ENCODE measurements at places on chromosomes 1 and 21.

DNA sequence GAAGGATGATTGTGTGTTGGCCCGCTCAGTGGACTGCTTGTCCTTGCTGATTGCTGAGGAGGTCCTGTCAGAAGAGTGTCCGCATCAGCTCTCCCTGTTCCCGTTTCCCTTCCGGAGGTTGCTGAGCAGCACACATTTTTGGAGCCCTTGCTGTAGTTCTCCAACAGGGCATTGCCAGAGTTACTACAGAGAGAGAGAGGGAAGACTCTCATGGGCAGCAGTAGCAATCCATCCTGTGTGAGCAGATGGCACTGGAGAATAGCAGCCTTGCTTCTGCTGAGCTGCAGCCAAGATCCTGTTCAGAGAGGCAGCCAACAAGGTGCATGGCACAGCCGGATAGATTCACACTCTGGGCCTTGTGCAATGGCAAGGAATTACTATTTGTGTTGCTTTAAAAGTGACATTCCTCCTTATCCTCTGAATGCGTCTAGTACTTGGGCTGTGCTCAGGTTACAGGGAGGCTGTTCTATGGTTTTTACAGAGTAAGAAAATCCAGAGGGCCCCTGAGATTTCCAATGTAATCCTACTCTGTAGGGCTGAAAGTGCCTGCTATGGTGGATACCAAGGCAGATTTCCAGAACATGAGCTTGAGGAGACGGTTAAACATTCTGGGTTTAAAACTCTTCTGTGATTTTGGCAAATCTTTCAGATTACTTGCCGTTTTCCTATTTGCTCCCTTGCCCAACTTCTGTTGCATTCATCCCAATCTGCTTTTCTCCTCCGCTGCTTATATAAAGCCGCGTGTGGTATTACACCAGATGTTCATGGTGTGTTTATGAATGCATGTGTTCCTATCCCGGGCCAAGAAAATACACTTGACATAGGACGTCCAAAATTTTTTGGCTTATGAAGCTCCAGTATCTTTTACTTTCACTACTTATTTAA is 27.4 kb downstream of the AK4 start:
- DNase-seq: no peak

DNA sequence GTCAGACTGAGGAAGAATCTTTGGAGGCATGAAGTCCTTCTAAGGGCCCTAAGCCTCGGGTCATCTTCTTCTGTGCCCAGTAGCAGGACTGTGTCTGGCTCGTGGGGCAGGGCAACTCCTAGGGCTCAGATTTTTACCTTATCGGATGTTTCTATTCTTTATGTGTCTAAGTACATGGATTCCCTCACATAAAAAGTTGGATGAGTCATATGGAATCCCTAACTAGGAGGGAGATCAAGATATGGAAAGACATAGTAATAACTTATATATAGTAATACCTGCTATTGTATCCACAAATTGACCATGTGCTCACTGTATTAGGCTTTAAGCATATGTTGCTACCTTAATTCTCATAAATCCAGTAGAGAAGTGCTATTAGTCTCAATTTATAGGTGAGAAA is 364.5 kb upstream of the CAMK1G start:
- DNase-seq: no peak

- peak; percentile 70 for DNase-seq
Measured at GRCh38 chr1:206911064-206911663, 10.6 kb downstream of the FCMR start.

GRCh38 chr1:40808909-40809308 is 25.3 kb downstream of the KCNQ4 start:
- DNase-seq: no peak

GRCh38 chr1:235297579-235297978 is 30.4 kb downstream of the ARID4B start:
- no peak for DNase-seq

- DNase-seq: peak; percentile 81
Measured at GRCh38 chr1:37945743-37946702, 830 bp downstream of the INPP5B start.

- no peak for DNase-seq
Measured at GRCh38 chr1:189908113-189908512, 569.6 kb downstream of the BRINP3 start.

DNA sequence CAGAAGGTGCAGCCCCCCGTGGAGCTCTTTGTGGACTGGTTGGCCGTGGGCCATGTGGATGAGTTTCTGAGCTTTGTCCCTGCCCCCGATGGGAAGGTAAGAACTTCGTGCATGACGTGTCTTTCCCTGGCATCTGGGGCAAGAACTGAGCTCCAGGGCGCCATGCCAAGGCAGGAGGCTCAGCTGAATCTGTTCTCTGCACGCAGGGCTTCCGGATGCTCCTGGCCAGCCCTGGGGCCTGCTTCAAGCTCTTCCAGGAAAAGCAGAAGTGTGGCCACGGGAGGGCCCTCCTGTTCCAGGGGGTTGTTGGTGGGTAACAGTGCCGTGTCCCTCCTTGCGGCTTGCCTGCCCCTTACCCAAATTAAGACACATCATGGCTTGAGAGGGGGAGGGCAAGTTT is 27.7 kb downstream of the PADI3 start:
- DNase-seq: no peak

DNA sequence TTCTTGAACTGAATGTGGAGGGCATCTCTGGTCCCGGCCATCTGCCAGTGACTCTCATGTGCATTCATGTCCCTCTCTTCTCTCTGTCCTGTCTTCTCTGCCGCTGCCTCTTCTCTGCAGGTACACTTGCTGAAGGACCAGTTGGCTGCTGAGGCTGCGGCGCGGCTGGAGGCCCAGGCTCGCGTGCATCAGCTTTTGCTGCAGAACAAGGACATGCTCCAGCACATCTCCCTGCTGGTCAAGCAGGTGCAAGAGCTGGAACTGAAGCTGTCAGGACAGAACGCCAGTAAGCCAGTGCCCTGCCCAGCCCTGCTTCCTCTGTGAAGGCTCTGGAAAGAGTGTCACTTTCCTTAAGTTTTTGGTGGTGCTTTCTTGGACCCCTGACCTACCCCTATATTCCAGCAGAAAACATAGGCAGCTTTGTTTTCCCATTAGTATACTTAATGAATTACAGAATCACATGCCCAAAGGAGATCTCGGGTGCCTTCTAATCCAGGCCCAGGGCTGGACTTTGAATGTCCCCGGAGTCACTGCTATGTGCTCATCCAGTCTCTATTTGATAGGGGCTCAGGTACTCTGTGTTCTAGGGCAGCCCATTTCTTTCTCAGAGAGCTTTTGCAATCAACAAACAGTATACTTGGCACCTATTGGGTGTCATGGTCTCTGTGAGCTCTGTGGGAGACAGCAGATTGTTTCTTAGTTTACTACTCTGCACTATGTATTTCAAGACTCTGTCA is 11.2 kb downstream of the SPATA46 start:
- DNase-seq: no peak

DNA sequence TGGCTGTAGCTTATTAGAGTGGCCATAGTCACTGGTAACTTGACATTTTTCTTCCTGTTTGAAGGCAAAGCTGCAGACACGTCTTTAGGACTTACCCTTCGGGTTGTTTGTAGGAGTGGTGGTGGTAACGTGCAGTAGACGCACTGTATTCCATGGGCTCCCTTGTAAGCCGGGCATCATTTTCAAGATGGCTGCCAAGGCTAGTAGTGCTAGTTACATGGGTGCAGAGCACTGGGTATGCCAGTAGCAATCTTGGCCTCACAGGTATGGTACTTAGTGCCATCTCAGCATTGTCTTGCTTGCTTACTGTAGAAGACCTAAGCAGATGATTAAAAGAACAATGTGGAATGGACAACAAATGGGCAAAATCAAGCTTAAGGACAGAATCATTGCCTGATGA is 1.9 kb downstream of the YBX1 start:
- peak; percentile 81 for DNase-seq

GRCh38 chr1:101131239-101131843 is 105.5 kb upstream of the S1PR1 start:
- no peak for DNase-seq

DNA sequence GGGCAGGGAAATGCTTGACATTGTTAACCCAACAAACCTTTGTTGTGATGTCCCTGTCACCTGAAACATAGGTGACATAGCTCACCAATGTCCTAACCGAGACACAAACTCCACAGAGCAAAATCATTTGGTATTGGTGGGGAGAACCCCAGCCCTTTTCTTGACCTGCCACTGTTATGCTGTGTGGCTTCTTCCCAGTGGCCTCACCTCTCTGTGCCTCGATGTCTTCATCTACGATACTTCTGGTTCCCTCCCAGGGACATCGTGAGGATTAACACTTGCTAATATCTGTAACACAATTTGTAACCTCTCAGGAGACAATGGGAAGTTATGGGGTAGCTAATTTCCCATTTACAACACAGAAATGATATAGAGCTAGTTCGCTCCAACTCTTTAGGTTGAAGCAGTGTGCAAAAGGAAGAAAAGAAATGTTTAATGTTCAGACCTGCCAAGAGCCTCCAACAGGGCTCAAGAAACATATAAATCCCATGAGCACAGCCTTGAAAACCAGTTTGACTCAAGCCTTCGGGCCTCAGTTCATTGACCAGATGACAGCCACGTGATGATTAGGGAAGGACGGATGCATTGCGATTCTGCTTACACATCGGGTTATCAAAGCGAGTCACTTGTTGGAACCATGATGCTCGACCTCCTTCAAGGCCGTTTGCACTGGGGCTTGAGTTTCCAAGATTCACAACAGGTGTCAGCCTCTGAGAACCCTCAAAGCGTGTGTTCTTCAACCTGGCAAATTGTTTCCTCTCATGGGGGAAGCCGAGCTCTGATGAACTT is 37.8 kb upstream of the TMEM51 start:
- no peak for DNase-seq

GRCh38 chr1:232722626-232723025 is 82.6 kb upstream of the MAP10 start:
- DNase-seq: peak; percentile 30

DNA sequence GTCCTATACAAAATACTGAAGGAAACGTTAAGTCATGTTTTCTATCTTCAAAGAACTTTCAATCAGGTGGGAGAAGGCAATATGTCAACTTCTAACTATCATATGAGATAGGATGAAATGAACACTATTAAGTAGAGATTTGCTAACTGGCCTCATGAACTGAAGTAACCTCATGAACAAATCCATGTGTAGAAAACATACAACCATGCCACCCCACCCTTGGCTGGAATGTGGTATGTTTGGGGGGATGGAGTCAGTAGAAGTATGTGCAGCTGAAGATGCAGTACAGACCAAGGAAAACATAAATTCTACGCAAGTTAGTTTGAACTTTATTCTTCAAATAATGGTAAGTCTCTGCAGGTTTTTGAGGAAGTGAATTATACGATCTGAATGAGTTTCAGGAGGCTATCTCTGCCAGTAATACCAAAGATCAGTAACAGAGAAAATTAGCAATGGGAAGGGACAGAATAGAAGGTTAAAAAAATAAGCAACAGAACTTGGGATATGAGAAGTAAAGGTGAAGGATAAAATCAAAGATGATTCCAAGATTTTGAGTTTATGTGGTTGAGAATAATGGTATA is 4.5 kb downstream of the TRMT1L start:
- DNase-seq: no peak

- peak; percentile 50 for DNase-seq
Measured at GRCh38 chr1:17831597-17831996, 76.5 kb downstream of the ACTL8 start.

DNA sequence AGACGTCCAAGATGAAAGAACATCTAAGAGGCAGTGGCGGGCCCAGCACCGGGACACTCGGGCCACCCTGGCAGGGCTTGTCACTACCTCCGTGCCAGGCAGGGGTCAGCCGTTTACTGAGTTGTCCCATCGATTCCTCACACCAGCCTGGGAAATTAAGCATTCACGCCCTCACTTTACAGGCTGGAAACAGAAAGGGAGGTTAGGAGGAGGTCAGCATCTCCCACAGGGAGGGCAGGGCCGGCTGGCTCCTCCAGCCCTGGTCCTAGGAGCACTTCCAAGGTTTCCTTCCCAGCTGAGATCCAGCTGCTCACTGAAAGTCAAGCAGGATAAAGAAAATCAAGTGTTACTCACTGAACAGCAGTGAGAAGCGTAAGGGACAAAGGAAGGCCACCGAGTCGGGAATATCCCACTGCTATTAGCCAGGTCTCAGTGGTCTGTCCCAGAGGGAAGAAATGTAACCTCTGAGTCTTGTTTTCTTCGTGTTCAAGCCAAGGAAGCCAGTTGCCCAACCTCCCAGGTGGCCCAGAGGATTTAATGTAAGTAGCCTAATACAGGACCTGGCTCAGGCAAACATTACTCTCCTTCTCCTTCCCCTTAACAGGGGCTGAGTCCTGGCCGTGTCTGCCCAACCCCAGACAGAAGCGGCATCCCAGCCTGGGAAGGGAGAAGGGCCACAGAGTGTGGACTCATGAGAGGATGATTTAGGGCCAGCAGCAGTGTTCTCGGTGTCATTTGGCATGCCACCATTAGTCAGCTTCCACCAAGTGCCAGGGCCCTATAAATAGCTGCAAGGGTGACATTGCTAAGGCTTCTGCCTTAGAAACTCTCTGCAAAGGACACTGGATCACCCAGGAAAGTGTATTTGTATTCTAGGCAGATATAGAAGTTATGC is 203.1 kb upstream of the GALNT2 start:
- DNase-seq: no peak

DNA sequence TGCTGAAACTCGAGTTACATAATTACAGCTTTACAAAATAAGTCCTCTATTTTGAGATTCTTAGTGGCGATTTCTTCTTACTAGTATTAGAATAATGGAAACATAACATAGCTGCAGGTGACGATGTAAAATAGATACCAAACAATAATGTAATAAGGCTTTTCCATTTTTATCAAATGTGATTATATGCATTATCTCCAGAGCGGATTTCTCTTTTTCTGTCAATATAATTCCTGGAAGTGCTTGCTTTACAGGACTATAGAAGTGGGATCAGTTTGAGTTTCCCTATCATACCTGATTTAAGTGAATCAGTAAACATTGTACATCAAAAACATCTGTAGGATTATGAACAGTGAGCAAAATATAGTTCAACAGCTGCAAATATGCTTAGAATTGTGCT is 442.5 kb downstream of the NEGR1 start:
- no peak for DNase-seq

DNA sequence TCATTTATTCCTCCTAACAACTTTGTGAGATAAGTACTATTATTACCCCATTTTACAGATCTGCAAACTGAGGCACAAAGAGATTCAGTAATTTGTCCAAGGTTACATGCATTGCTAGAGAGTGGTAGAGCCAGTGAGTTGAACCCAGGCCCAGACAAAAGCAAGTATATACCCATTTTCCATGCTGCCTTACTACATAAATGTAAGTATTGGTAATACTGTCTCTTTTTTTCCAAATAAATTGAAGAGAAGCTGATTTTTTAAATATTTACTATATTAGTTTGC is 33.8 kb upstream of the IRF2BP2 start:
- no peak for DNase-seq

DNA sequence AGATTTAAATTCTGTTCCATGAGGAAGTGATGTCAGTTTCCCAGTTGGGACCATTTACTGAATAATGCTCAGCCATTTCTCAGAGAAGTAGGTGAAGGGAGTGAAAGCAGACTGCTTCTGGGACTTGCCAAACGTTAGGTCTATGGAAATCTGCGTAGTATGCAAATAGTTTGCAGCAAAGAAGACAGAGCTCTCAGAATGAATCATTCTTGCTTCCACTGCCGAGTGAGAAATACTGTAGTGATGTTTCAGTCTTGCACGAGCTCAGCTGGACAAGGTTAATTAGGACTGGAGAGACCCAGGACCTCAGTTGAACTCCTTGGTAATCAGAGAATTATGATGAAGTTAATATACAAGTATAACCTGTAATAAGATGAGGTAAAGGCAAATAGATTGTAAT is 317.7 kb upstream of the DAB1 start:
- no peak for DNase-seq

- DNase-seq: no peak
Measured at GRCh38 chr1:224329484-224329841, 509 bp downstream of the NVL start.

GRCh38 chr1:109208836-109209463 is 4.8 kb upstream of the SARS1 start:
- no peak for DNase-seq

- no peak for DNase-seq
Measured at GRCh38 chr1:86209346-86209745, 52.8 kb upstream of the COL24A1 start.
